ENCODE measurements at places on chromosomes 2 and 18. TPM values are rescaled to one million over a fixed set of nuclear protein-coding genes. Genes with fewer than 3 reads are reported as not detected.

Gene KRTCAP3
- total RNA-seq: 8.2 TPM

Gene DTNA
- total RNA-seq: 0.39 TPM

Gene RESP18
- total RNA-seq: not detected

Gene GRP
- not detected for total RNA-seq

Gene SLC16A14
- total RNA-seq: 0.11 TPM

Gene TEKT4
- not detected for total RNA-seq

Gene SEPTIN10
- total RNA-seq: 90.2 TPM

Gene ZBTB14
- total RNA-seq: 15.6 TPM

Gene SMAD2
- 31.4 TPM for total RNA-seq

Gene ABCG5
- not detected for total RNA-seq

Gene FSHR
- 0.39 TPM for total RNA-seq

Gene THSD7B
- total RNA-seq: under 0.01 TPM

Gene SCN9A
- total RNA-seq: 0.11 TPM

Gene C2orf49
- total RNA-seq: 11.8 TPM

Gene AKAIN1
- total RNA-seq: not detected

Gene SP110
- 28.7 TPM for total RNA-seq

Measured in placental epithelial cell (primary cell).